CD4-positive, CD25-positive, alpha-beta regulatory T cell (primary cell): ENCODE measurements at places on chromosomes 7 and 10. TPM values are rescaled to one million over a fixed set of nuclear protein-coding genes. Genes with fewer than 3 reads are reported as not detected.

DNA sequence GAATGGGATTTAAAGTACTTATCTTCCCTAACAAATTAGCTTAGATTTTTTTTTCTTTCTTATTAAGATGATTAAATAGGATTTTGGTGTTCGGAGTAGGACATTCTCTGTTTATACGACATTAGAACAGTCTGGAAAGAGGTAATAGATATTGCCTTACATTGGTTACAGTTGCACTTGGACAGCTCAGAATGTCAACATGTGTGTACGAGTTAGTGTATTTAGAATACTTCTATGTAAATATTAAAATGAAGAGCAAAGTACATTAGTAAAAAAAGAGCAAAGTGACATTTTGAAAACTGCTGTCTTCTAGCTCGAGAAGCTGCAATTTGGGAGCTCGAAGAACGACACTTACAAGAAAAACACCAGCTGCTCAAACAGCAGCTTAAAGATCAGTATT, 51.5 kb downstream of the SLK start:
- peaks cover 51% of the 10 kb centered on the region for H3K36me3 ChIP-seq
- H3K27ac ChIP-seq: no peak overlapping the region
- H3K4me1 ChIP-seq: no peaks in the 10 kb centered on the region
- H3K4me3 ChIP-seq: no peak overlapping the region
- H3K27me3 ChIP-seq: no peaks in the 10 kb centered on the region

- no peaks in the 10 kb centered on the region for H3K36me3 ChIP-seq
- no peak overlapping the region for H3K27ac ChIP-seq
- peaks cover 20% of the 10 kb centered on the region for H3K27me3 ChIP-seq
- no peak overlapping the region for H3K4me3 ChIP-seq
- no peak for DNase-seq
- H3K4me1 ChIP-seq: peaks cover 9% of the 10 kb centered on the region
Measured at GRCh38 chr7:94396596-94396995, 1.9 kb downstream of the COL1A2 start.

- no peak overlapping the region for H3K27ac ChIP-seq
- H3K4me1 ChIP-seq: no peaks in the 10 kb centered on the region
- no peaks in the 10 kb centered on the region for H3K36me3 ChIP-seq
Measured at GRCh38 chr10:31645786-31646185, 282.8 kb downstream of the ARHGAP12 start.

- no peaks in the 10 kb centered on the region for H3K27me3 ChIP-seq
- DNase-seq: no peak
- H3K36me3 ChIP-seq: no peaks in the 10 kb centered on the region
Measured at GRCh38 chr10:72435570-72435969, 80.9 kb upstream of the DNAJB12 start.

DNA sequence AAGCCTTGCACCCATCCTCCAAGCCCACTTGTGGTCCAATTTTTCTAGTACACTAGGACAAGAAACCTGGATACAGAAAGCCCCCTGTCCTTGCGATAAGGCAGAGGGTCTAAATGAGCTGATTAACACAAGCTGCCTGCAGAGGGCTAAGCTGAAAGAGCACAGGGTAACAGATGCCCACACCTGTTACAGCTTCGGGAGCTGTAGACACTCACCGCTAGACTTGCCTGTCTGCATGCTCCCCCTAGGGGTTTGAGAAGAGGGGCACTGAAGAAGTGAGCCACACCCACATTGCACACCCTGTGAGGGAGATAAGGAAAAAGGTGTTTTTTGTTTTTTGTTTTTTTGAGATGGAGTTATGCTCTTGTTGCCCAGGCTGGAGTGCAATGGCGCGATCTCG, 386.5 kb upstream of the AUTS2 start:
- H3K4me3 ChIP-seq: no peak overlapping the region
- H3K4me1 ChIP-seq: no peaks in the 10 kb centered on the region
- no peak for DNase-seq
- no peaks in the 10 kb centered on the region for H3K27me3 ChIP-seq

DNA sequence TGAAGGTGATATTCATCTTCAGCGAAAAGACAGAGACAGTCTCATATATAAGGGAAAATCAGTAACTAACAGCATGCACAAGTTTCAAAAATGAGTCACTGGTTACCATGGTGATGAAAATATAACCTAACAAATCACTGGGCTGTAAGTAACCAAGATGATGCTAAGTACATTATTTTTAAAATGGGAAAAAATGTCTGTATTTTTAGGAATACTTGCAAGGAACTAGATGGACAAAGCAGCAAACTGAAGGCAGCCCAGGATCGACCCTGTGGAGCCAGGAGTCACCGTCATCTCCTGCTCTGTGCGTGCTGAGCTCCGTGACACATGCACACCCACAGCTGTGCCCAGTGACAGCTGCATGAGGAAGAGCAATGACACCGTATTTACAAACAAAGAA, 137.3 kb downstream of the ELMO1 start:
- H3K36me3 ChIP-seq: peaks cover 38% of the 10 kb centered on the region
- no peaks in the 10 kb centered on the region for H3K27me3 ChIP-seq
- peak; percentile 45 for DNase-seq

DNA sequence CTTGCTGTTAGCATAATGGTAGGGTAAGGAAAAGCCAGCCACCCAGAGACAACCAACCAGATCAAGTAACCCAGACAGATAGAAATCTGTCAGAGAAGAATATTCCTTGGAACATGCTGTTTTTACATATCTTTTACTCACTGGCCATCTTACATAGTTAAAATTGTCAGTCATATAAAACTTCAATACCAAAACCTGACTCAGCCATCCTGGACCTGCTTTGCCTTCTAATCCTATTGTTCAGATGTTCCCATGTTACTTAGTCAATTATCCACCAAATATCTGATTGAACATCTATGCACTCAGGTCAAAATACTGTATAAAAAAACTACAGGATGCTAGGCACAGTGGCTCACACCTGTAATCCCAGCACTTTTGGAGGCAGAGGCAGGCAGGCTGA, 466.5 kb upstream of the NRP1 start:
- H3K4me1 ChIP-seq: no peaks in the 10 kb centered on the region
- DNase-seq: no peak
- no peaks in the 10 kb centered on the region for H3K36me3 ChIP-seq
- no peak overlapping the region for H3K27ac ChIP-seq
- H3K27me3 ChIP-seq: no peaks in the 10 kb centered on the region

DNA sequence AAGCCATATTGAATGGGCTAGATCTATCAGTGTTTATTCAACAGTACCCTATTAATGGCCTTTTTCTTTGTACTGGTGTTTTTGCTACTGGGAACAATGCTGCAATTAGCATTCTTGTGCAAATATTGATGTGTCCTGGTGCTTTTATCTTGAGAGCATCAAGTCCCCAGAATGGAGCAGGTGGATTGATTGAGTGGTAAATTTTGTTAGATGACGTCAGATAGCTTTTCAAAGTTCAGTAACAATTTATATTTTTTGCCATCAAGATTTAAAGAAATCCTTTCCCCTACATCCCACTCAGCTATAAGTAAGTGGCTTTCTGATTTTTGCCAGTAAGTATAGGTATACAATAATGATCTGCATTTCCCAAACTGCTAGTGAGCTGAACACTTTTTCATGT, 63.4 kb upstream of the SYPL1 start:
- no peak overlapping the region for H3K4me3 ChIP-seq
- H3K4me1 ChIP-seq: no peaks in the 10 kb centered on the region
- H3K27ac ChIP-seq: no peak overlapping the region

AGMO gene
- total RNA-seq: not detected
